ENCODE measurements at places on chromosomes 7 and 10.

DNA sequence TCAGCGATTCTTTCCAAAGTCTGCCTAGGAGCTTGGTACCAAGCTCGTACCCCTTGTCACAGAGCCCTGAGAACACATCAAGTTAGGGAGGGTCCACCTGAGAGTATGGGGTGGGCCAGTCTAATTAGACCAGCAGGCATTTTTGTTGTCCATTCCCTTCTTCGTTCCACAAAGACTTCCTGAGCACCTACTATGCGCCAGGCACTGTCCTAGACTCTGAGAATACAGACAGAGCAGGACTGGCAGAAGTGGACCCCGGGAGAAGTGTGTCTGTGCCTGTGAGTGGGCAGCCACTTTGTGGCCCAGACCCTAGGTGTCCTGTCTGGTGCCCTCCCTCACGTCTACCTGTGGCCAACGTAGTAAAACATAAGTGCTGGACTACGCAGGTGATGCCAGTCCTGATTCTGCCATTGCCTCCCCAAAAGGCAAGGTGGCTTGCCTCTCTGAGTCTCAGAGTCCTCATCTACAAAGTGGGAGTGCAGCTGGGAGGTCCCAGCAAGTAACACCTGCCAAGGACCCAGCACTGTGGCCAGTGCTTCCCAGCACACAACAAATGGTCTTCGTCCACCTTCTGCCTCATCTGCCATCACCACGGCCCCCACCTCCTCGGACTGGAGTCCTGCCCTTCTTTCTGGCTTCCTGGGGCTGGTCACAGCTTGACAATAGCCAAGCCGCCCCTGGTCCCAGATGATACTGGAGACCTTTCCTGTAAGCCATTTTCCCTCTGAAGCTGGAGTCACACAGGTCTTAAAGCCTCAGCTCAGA lies 54.3 kb upstream of the DUSP5 start:
- DNase-seq = no peak

- peak; percentile 10 for DNase-seq
Observed at GRCh38 chr10:87862679-87863052, 667 bp downstream of the KLLN start.

DNA sequence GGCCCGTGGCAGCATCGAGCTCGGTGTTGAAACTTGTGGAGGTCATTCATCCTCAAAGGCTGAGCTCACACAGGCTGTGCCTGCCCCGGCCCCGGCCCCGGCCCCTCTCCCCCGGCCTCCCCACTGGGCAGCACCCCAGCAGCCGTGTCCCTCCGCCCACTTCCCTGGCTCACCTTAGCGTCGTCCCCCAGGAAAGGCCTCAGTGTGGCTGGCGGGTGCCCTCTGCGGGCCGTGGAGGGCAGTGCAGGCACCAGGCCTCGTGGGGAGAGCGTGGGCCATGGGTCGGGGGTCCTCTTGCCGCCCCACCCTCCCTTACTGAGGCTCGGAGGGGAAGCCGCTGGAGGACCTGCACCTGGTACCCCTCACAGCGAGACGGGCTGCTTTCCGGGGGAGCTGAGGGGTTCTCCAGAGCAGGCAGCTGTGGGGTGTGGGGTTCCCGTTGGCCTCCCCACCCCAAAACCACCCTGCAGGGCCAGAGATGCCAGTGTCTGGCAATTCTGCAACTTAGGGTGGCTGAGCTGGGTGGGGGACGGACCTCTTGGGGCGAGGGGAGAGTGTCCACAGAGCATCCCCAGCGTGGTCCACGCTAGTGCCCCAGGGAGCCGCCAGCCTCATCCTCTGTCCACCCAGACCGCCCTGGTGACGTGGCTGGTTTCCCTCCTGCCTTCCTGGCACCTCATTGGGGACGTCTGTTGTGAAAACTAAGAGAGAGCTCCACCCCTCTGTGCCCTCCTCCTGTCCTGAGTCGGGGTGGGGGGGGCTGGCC lies 44.2 kb upstream of the DPYSL4 start:
- peak; percentile 78 for DNase-seq

GRCh38 chr10:93707623-93708022 lies 5.2 kb upstream of the FRA10AC1 start:
- DNase-seq = no peak

DNA sequence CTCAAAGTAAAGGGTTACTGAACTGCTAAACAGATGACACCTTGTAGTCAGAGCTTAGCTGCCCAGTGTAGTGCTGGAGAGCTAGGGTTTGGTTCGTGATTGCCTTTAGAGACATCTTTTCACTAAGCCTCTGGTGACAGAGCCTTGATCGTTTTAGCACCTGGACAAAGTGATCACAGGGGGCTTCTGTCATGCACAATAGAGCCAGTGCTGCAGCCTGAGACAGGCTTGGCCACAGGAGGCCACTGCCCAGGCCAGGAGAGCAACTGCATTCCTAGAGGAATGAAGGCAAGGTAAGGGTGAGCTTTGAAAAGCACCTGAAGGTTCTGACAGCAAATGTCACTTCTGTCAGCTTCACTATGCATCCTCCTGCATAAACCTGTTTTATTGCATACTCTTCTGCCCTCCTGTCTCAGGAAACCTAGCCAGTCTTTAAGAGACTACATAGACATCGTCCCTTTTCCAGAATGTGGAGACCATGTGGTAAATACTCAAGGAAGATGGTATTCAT lies 122.9 kb downstream of the NPY start:
- DNase-seq = no peak

DNA sequence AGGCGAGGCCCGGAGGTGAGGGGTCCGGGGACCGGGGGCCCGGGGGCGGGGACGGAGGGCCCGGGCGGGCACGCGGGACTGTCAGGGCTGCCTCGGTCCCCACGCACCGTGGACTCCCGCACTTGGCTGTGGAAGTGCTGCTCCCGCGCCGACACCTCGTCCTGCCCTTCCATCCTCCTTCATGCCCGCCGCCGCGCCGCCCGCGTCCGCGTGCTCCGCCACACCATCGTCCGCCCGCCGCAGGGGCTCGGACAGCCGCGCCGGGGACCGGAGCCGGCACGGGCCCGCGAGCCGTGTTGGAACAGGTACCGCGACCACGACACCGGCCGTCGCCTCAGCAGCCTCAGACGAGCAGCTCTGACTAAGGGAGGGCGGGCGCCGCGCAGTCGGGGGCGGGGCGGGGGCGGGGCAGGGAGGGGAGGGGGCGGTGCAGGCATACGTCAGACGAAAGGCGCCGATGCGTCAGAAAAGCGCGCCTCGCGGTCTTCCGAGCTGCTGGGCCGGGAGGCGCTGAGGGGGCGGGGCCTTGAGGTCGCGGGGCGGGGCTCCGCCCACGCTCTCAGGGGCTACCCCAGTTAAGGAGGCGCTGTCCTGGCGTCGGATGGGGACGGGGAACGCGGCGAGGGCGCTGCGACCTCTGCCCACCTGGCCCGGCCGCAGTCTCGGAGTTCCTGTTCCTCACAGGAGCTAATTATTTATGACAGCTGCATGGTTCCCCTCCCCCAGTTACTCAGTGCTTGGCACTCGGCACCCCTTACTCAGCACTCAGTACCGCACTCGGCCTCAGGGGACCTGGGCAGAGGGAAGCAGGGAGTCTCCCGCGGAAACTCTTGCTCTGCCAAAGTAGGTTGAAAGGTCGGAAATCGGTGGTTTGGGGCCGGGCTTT lies at the start of gene LMBR1:
TSS of gene LMBR1 (minus strand) at position 363 of the 886 bp plus-strand sequence. CDS start at position 173, 190 bp downstream.
- DNase-seq = peak; percentile 98

GRCh38 chr7:26182706-26183105 lies 17.8 kb downstream of the HNRNPA2B1 start:
- DNase-seq = no peak

- DNase-seq = no peak
Observed at GRCh38 chr10:113957013-113957412, 86.7 kb upstream of the ADRB1 start.

GRCh38 chr10:3126249-3126648 lies 46.3 kb downstream of the PITRM1 start:
- no peak for DNase-seq

GRCh38 chr7:74056096-74056915 lies 27.3 kb upstream of the LIMK1 start:
- DNase-seq = peak; percentile 36

- DNase-seq = no peak
Observed at GRCh38 chr10:114932945-114933344, 5.0 kb upstream of the TRUB1 start.

DNA sequence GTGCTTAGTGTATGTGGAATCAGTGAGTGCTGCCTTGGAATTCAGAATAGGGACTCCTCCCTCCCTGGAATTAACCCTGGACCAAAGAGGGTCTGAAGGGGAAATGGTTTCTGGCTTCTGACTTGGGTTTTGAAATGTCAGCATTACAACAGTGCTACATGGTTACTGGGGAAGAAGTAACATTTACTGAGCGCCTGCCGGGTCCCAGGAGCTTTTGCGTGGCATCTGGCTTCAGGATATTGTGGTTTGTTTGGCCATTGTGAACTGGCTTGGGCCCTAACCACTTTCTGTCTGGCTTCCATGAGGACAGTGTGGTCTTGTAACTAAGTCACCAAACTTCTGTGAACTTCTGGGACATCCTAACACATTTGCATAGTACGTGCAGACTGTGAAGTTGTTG lies 21.3 kb downstream of the TSPAN15 start:
- no peak for DNase-seq
